Tibial nerve (tissue), 4 donors: ENCODE measurements at places on chromosomes 2 and 18. TPM values are rescaled to one million over a fixed set of nuclear protein-coding genes. Genes with fewer than 3 reads are reported as not detected.
A peak's percentile ranks its signal among the peaks of the same experiment; 100 is the strongest.

TANK gene
- total RNA-seq: 54.4 TPM

DNA sequence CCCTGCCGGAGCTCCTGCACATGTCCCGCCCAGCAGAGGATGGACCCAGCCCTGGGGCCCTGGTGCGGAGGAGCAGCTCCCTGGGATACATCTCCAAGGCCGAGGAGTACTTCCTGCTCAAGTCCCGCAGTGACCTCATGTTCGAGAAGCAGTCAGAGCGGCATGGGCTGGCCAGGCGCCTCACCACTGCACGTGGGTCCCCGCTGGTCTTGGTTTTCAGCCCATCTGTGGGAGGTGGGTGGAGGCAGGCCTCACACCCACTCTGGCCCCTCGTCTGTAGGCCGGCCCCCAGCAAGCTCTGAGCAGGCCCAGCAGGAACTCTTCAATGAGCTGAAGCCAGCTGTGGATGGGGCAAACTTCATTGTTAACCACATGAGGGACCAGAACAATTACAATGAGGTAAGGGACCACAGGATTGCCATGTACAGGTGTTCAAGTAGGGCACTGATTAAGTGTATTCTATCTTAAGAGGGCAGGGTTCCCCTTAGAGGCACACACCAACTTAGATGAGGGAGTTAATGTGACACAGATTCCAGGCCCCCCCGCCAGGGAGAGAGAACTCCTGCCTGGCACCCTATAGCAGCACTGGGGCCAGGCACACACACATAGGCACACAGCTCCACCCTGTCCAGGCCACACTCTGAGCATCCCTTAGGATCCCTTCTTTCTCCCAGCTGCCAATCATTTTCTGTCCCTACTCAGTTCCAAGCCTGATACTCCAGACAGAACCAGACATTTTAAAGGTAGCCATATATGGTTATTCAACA, 5.4 kb upstream of the CHRNG start:
- H3K4me3 ChIP-seq: no peak overlapping the region
- no peak overlapping the region for H3K27ac ChIP-seq
- no peaks in the 10 kb centered on the region for H3K4me1 ChIP-seq
- H3K36me3 ChIP-seq: no peaks in the 10 kb centered on the region

DNA sequence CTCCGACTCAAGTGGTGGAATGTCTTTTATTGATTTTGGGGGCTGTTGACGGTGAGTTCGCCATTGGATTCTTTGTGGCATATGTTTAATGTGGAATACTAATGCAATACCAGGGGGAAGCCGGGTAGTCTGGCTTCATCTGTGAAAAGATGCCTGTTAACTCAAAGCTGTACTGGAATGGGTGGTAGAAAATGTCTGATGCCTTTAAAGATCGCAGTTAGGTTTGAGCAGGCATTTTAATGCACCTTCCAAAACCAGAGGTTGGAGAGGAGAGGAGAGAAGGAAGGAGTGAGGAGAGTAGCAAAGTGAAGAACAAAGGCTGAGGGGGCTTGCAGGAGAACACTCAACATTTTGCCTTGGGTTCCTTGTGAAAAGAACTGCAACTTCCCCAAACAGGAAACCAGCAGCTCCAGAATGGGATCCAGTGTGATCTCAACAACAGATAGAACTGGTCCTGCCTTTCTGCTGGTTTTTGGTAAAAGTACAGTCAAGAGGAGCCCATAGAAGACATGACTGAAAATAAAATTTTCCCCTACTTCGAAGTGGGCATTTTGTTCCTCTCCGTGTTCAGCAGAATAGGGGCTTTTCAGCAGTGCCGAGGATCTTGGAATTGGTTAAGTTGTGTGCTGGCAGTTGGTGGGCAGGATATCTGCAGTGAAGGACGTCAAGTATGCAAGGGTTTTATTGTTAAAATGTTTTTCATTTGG, 1.5 kb downstream of the ZNF532 start:
- no peak for DNase-seq
- H3K4me3 ChIP-seq: peak overlapping the region; percentile 61
- H3K27me3 ChIP-seq: no peaks in the 10 kb centered on the region
- peaks cover 18% of the 10 kb centered on the region for H3K36me3 ChIP-seq
- no peaks in the 10 kb centered on the region for H3K4me1 ChIP-seq

DNA sequence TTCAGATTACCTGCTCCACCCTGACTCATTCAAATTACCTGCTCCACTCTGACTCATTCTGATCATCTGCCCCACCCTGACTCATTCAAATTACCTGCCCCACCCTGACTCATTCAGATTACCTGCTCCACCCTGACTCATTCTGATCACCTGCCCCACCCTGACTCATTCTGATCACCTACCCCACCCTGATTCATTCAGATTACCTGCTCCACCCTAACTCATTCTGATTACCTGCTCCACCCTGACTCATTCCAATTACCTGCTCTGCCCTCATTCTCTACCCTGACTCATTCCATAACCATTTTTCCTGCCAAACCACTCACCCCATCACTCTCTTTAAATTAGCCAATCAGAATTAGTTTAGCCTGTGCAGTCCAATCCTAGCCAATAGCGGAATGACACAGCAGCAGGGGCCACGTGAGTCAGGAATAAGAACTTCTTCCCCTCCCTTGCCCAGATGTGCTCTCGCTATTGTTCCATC, 26.2 kb downstream of the CFAP53 start:
- H3K27me3 ChIP-seq: no peaks in the 10 kb centered on the region
- no peak overlapping the region for H3K27ac ChIP-seq
- H3K4me1 ChIP-seq: no peaks in the 10 kb centered on the region
- no peaks in the 10 kb centered on the region for H3K36me3 ChIP-seq
- H3K4me3 ChIP-seq: no peak overlapping the region
- DNase-seq: no peak

STEAP3 gene
- total RNA-seq: 19.8 TPM

DNA sequence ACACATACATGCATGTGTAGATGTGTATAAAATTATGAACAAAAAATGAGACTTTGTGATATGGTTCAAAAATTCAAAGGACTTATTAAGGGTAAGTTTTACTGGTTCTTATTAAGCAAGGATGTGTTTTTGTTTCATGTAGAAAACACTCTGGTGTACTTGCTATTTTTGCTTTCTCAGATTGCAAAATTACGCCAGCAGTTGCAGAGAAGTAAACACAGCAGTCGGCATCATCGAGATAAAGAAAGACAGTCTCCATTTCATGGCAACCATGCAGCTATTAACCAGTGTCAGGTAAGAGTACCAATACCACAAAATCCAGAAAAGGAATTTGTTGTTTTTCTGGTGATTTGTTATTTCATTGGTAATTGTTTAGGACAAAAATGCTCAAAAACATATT, 91.3 kb downstream of the FAM117B start:
- no peak for DNase-seq
- peaks cover 24% of the 10 kb centered on the region for H3K36me3 ChIP-seq
- H3K27me3 ChIP-seq: no peaks in the 10 kb centered on the region
- no peak overlapping the region for H3K4me3 ChIP-seq

DNA sequence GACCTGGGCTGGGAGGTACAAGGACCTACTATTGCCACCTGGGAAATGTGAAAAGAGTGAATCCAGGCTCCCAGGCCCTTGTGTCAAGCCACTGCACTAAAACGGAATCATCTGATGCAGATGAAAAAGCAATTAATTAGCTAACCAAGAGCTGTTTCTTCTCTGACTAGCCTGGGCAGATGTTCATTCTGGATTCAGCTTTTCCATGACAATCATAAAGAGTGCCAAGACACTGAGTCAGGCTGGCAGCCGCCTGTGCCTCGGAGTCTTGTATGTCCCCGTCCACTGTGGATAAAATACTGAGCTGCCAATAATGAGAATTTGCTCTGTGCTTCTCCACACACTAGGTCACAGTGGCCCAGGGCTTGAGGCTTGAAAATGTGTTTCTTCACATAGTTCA, 21.7 kb upstream of the LCLAT1 start:
- H3K4me1 ChIP-seq: peaks cover 19% of the 10 kb centered on the region
- H3K4me3 ChIP-seq: no peak overlapping the region
- H3K27me3 ChIP-seq: no peaks in the 10 kb centered on the region
- DNase-seq: no peak
- H3K36me3 ChIP-seq: no peaks in the 10 kb centered on the region

ANKAR gene
- 20.4 TPM for total RNA-seq

ACMSD gene
- not detected for total RNA-seq
